ENCODE measurements at places on chromosomes 3 and 15.

DNA sequence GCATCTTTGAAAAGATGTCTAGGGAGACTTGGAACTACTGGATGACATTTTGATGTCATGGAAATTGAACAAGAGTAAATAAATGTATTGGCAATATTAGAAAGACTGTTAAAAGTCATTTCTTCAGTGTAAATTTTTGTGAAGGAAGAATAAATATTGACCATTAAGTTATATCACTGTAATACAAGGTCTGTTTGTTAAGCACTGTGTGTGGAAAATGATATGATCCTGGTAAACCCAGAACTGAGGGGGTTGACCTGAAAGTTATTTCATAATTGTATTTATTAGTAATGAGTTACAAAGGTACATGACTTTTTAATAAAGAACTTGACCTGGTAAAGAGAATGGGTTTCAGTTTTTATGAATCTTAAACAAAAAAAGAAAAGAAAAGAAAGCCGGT is 106.6 kb downstream of the B3GALNT1 start:
- no peak for DNase-seq

DNA sequence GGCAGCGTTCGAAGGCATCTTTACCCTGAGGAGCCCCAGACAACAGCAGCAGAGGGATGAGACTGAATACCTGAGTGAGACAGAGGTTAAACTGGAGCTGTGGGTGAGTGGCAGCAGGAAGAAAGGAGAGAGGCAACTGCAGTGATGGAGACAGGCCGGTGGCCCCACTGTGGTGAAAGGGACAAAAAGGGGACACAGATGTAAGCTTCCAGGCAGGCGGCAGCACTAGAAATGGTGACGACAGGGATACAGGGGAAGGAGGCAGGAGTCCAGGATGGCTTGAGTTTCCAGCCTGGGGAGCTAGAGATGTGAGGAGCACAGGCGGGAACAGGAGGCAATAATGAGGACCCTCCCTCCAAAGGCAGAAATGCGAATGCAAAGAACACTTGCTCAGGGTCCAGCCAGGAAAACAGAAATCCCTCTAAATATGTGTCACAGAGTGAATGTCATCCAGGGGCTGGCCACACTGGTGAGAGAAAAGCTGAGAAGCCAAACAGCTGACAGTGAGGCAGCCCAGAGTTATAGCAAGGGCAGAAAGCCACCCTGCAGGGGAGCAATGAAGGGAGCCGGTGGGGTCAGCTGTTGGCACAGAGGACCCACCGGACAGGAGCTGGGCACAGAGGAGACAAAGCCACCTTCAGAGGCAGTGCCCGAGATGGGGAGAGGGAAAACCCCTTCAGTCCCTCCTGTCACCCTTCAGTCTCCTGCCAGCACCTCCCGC is 70.1 kb downstream of the TBC1D2B start:
- DNase-seq = no peak

DNA sequence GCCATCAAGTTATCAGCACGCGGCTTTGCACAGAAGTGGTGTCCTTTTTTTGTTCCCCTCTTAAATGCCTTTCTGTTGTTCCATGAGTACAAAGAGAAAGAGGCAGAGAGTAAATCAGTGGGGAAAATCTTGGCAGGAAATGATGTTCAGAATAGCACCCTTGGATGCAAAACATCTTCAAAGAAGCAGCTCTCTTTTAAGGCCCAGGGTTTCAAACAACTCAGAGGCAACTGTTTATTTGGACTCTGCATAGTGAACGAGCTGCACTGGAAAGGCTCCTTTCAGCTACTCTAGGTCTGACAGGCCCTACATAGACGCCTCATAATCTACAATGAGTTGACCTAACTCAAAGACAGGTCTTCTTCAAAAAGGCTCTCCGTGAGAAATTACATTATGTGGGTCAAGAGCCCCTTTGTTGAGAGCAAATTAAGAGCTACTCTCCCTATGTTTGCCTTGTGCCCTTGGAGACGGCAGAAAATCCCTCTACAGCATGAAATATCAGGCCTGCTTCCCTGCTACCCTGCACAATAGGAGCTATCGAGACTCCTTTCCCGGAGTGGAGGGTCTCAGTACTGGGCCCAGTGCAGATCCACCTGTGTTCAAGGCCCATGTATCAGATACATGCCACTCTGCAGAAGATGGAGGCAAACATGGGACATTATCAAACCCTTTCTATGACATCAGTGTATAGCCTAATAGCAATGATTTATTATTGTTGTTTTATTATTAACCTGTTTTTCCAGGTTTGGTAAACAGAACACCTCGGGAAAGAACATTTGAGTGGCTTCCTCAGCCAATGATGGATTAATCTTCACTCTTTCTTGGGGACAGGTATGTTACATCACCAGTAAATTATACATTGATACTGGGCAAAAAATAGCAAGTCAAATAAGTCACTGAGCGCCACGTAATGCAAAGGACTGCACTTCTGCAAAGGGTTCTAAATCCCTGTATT is 53.1 kb downstream of the HEG1 start:
- no peak for DNase-seq

- DNase-seq = no peak
These were observed 6.1 kb downstream of the SECISBP2L start for GRCh38 chr15:49040151-49040550.

DNA sequence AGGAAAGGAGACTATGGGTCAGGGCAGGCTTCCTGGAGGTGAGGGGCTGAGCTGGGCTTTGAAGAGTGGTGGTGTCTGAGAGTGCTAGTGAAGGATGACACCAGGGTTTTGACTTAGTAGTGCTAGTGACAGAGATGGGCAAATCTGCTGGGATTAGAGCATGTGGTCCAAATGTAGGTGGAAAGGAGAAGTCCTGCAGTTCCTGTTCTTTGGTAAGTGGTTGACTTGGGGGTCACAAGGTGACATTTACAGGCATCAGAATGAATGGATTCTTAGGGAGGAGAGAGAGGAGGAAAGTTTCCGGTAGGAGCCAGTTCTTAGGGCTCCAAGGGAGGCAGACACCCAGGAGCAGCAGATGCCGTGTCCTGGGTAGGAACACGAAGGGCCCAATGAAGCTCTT is 796 bp upstream of the DOCK3 start:
- no peak for DNase-seq

DNA sequence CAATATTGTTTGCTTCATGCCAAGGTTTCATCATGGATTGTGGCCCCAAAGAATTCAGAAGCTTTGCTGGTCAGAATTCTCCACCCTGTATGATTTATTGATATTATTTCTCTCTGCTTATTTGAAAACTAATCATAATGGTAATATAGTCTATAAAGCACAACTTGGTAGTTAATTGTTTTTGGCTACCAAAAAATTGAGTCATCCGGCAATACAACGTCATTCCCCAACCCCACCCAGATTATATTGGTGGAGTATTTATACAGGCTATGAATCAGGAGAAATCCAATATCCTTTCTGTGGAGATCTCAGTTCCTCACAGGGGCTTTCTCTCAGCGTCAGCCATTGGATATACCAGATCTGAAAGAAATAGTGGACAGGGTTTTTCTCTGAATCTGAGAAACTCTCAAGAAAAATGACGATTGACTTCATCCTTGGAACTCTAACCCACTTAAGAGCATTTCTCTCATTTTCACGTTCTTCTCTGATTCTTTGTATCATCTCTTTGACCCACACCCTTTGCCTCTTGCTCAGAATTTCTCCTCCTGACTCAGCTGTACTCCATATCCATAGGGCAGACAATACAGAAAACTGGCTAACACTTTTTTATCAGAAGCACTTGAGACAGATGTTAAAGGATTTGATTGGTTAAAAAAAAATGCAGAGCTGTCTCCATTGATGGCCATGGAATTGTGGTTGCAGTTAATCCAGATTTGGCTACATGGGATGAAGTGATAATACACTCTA is 1055.8 kb upstream of the CADM2 start:
- no peak for DNase-seq

DNA sequence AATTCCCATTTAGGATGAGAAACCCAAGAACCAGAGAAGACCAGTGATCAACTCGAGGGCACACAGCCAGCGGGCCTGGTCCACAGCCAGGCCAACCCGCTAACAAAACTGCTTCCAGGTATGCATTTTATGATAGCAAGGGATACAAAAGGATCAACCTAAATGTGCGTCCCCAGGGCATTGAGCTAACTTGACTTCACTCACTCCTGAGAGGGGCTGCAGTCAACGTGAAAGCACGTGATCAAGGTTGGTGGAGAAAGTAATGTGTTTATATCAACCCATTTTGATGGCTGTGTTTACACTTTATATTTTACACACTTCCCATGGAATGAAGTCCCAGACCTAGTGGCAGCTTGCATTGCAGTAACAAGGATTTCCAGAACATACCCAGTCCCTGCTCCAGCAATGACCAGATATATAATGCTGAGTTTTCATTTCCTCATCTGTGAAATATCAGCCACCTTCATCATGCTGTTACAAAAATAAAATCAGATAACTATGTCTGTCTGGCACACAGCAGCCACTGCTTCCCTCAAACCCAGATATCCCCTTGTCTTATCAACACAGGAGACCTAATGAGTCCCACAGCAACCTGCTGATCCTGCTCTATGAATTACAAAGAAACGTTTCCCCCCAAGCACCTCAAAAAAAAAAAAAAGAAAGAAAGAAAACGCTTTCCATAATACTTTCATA is 2.0 kb downstream of the KLHL6 start:
- no peak for DNase-seq

- no peak for DNase-seq
These were observed 321.1 kb downstream of the UACA start for GRCh38 chr15:70442211-70442610.

GRCh38 chr3:123467046-123467445 is 18.2 kb upstream of the ADCY5 start:
- no peak for DNase-seq

DNA sequence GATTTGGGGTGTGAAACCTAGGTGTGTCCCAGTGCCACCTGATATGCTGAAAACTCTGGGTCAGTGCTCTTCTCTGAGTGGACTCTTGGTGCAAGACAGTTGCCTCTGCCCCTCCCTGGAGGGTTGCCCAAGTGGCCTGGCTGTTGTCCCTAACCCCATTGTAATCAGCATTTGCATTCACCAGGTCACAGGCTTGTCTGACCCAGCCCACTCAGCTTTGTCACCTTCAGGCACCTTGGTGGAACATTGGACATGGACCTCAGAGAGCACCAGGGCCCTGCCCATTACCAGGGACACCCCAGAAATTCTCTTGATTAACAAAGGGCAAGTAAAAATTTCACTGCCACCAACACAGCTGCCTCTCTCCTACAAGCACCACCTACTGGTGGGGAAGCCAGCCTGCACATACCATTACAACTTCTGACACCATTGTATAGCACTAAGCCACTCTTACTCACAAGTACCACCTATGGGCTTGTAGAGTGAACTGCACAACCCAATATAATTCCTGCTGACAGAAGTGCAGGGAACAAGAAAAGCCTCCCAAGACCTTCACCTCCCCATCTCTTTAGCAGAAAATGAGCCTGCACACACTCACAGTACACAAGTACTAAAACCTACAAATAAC is 324.6 kb downstream of the EPHA6 start:
- DNase-seq = no peak

GRCh38 chr15:92079047-92079446 is 225.5 kb downstream of the SLCO3A1 start:
- no peak for DNase-seq

DNA sequence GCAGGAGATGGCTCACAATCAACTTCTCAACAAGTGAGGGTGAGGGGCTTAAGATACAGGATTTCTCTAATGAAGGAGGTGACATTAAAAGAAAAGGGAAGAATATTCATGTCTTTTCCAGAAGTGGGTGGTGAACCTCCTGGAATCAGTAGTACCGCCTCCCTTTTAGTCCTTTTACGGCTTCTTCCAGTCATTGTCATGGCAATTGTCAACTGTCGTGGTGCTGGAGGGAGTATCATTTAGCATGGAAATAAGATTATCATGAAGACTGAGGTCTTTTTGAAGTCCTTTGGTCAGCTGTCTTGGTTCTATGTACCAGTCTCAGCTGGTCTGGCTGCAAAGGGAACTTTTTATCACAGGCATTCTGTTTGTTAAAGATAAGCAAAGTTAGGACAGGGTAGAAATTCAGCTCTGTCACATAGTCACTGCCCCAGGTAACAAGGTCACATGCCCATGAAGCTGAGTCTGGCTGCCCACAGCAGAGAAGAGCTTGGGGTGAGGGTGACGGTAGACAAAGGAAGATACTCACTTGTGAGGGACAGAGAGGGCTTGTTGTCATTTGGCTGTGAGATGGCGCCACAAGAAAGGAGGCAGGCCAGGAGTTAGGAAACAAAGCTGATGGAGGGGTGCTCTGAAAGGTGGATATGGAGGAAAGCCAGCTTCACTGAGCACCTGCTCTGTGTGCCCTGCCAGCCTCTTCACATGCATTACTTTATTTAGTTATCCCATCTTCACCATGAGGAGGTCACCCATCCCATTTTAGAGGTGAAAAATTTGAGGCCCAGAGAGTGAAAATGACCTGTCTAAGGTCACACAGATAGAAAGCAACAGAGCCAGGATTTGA is 228.2 kb upstream of the TRIM42 start:
- no peak for DNase-seq

- DNase-seq = peak; percentile 21
These were observed 31.1 kb downstream of the FAM174B start for GRCh38 chr15:92624401-92624991.

GRCh38 chr15:68208636-68209240 is 3.6 kb upstream of the CALML4 start:
- no peak for DNase-seq

DNA sequence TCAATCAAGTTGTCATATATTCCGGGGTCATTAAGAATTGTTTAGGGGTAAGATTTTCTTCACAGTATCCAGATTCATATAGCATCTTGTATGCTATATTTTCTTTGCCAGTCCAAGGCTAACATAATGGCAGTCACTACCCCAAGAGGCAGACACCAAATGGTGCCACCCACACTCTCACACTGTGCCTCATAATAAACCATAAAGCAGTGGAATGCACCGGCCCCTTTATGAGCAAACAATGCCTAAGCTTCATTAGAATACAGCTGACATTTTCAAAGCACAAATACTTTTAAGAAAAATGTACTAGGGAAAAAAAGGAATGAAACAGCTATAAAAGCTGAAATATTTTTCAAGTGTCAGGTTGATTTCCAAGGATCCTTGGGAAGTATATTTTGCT is 121.6 kb downstream of the TFDP2 start:
- peak; percentile 11 for DNase-seq

- DNase-seq = peak; percentile 96
These were observed 70.9 kb downstream of the CHAC1 start for GRCh38 chr15:41024131-41024530.

DNA sequence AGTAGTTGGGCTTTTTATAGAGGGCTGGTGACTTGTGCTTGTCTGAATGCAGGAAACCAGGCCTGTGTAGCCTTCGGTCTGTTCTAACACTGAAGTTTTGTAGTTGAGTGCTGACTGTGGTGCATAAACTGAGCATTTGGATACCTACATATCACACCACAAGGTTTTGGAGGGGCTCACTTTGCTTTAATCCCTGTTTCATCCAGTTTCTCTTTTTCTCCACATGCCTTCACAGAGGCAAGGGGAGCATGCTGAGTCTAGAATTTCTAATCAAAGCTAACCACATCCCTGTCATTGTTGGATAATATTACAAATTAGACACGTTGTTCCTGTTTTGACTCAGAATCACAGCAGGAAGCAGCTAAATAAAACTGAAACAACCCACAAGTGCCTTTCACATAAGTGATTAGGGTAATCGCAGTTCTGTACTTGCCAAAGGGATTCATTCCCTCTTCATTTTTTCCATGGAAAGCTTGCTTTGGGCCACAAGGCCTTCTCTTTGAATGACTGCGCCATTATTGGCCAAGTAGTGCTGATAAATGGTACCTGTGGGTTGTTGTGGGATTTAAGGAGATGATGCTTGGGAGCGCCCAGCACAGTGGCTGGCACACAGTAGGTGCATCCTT is 48.9 kb downstream of the TGFBR2 start:
- peak; percentile 70 for DNase-seq

- DNase-seq = peak; percentile 76
These were observed 281.4 kb downstream of the ADAMTS17 start for GRCh38 chr15:100060276-100060926.

GRCh38 chr3:60610441-60611112 is 640.7 kb downstream of the FHIT start:
- peak; percentile 91 for DNase-seq

All from fibroblast of upper back skin (primary cell).